ENCODE measurements at places on chromosomes 12 and 14.

DNA sequence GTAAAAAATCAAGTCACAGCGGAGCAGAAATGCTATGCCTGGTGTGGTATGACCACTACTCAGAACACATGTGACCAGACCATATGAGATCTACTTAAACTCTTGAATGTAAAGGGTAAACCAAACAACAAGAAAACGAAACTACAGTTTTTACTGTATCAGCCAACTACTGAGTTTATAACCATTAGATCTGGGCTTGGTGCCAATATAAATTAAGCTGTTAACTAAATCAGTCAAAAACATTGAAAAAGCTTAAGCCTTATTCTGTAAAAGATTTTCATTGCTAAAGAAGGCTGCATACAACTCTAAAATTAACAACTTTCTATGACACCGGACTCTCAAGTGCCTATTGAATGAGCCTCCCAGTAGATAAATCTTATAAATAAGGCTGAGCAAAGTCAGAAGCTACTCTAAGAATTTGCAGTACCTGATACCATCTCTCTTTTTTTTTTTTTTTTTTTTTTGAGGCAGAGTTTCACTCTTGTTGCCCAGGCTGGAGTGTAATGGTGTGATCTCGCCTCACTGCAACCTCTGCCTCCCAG, 35.4 kb downstream of the SPTLC2 start:
- DNase-seq = peak; percentile 45

DNA sequence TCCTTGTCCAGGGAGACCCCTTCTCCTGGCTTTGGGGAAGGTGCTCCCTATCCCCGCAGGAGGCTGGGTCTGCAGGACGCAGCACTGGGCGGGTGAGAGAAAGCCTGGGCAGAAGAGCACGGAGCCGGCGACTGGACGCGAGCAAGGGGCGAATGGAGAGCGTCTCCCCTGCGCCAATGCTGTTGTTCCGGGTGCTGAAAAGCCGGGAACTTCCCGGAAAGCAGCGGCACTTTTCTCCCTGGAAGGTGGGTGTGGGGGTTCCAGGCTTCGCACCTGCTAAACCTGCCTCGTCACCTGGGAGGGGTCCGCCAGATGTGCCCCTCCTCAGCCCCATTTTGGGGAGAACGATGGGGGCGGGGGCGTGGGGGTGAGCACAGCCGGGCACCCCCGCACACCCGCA, 417.1 kb upstream of the TMTC1 start:
- DNase-seq = no peak

DNA sequence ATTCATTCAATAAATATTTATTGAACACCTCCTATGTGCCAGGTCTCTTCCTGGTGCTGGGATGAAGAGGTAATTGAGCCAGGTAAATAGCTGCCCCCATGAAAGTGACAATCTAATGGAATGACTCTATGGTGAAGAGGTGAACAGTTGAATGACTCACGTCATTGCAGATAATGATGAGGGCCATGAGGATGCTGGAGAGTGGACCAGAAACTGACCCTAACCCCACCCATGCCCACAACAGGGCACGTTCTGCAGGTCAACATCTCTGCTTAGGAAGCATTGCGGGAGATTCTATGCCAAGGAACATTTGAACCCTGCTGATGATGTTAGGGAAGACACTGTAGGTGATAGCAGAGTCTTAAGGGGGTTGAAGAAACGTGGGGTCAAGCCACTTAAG, 788.9 kb upstream of the TBX3 start:
- no peak for DNase-seq

DNA sequence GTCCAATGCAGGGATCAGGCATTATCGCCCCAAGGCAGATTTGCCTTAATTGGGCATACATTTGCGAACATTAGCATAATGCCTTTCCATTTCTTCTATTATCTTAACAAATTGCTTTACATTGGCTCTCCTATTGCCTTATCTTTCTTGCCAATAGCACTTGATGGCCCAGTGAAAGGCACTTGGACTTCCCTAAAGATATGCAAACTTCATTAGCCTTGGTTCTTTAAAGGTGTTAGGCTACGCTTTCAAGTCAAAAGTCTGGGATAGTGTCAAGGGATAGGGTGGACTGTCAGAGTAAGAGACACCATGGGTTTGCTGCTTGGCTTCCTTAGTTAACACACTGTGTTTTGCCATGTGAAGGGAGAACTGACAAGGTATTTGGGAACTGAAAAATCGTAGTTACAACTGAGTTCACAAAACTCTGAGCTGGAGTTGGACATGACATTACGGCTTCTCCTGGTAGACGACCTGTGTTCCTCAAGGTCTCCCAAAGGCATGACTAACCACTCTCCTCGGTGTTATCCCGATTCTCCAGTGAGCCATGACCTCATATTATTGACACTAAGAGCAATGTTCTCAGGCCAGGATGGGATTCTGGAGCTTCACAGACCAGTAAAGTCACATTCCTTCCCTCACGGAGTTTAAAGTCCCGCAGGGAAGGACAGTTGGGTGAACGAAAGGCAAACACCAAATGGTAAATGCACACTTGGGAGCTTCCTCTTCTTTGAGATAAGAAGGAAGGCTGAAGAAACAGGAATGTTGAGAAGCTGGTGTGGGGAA, 65.2 kb downstream of the TBC1D30 start:
- DNase-seq = no peak

DNA sequence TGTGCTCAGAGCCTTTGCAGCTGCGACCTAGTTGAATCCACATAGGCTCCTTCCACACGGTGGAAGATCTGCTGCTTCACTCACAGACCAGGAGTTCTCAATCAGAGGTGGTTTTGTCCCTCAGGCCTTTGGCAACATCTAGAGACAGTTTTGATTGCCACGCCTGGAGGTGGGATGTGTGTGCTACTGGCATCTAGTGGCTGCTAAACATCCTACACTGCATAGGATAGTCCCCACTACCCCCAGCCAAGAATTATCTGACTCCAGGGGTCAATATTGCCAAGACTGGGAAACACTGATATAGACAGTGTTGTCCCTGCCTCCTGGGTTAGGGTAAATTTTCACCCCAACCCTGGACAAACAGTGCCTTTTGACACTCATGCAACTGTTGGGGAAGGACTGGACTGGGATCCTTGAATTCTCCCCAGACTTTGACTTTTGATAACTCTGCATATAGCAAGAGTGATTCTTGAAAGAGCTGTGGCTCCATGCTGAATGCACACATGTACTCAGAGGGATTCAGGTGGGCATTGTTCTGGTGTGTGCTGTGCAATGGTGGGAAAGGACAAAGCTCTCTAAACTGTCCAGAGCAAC, 39.8 kb downstream of the BAZ2A start:
- no peak for DNase-seq

DNA sequence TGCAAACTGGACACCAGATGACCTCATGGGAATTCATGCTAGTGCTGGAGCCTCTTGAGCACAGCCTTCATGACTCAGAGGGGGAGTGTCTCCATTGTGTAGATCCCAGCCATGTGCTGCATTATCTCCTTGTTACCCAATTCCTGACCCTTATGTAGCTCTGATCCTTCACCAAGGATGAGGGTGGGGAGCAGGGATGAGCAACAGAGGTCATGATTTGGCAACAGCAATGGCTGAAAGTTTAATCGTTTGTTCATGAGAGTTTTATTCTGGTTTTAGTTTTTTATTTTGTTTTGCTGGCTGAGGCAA, 9.5 kb upstream of the BDKRB1 start:
- DNase-seq = peak; percentile 90

DNA sequence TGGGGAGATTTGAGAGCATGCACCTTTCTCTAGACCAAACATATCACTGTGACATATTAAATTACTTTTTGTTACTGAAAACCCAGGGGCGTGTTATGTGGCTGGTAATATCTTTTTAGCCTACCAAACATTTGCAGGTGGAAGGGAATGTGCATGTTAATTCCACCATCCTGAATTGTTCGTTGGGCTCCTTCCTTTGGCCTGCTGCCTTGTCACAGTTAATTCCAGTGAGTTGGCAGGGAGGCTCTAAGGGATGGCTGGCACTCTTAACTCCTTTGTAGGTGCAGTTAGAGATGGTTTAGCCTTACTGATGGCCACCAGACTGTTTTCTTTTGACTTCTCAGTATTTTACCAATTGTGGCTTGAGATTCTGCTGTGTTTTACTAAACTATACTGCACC, 64.5 kb downstream of the DIP2B start:
- no peak for DNase-seq

DNA sequence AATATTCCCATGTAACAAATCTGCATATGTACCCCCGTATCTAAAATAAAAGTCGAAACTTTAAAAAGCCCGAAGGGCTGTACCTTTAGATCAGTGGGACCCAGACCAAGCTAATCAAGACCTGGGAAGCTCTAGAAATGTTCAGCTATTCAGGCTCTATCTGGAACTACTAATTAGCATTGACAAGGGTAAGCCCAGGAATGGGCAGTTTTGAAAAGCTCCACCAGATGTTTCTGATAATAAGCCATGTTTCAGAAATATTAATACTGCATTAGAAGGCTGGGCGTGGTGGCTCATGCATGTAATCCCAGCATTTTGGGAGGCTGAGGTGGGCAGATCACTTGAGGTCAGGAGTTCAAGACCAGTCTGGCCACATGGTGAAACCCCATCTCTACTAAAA, 20.4 kb upstream of the TMEM260 start:
- DNase-seq = no peak

GRCh38 chr12:112574896-112575558, 156.3 kb downstream of the PTPN11 start:
- DNase-seq = no peak

DNA sequence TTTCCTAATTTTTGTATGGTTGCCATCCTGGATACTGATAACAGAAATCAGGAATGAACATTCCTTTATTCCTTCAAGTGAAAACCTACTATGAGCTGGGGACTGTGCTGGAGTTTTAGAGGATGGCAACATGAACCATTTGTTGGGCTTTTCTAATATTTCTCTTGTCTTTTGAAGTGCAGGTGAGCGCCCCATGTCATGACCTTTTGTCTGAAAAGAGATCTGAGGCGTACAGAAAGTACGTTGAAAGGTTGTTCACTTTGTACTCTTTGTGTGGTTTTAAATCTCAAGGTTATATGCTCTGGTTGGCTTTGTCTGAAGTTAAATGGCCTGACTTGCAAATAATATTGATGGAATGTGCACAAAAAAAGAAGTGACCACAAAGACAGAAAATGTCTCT, 79.0 kb downstream of the GAS2L3 start:
- no peak for DNase-seq

DNA sequence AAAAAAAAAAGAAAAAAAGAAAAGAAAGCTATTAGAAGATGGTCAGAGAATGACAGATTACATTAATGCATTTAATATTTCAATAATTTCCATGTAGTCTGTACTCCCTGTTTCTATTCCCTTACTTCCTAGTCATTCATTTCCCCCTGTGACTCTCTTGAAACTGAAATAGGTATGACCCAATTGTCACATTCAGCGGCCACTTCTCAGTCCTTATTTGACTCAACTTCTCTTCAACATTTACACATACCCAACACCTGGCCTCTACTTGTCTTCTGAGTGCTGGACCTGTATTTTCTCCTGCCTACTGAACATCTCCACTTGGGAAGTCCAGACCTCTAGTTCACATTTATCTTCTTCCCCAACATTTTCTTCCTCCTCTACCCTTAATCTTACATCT, 7.2 kb downstream of the EEA1 start:
- DNase-seq = no peak

GRCh38 chr14:37595809-37596621, 586 bp downstream of the TTC6 start:
- DNase-seq = no peak

DNA sequence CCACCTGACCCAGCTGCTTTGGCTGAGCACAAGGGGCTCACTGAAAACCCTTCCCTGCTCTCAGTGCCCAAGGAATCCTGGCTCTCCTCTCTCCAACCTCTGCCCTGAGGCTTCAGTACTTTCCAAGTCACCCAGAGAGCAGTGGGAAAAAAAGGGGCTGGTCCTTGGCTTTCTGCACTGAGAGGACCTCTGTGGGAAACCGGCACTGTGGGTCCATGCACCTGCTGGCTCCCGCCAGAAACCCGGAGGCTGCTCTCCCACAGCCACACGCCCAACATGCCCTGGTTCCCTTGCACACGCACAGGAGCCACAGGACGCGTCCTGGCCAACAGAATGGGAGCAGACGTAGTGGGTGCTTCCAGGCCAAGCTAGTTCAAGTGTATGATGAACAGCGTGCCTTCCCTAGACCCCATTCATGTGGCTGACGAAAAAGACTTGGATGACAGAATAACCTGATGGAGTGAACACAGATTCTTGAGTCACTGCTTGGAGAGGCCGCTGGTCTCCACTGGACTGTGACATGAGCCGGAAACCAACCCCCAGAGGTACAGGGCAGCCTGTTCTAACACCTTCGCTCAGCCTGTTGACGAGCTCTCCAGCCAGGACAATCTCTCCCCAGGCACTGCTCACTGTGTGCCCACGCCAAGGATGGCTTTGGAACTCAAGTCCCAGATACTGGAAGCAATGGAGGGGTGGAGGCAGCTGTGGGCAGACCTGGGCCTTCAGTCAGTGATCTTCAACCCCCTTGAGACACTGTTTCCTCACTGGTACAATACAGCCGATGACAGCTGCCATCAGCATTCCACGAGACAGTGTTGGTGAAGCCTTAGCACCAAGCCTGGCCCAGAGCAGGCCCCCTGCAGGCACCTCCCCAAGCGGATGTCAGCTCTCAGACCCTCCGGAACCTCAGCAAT, 87.7 kb downstream of the ITPK1 start:
- no peak for DNase-seq

- no peak for DNase-seq
Observed at GRCh38 chr14:74437496-74438053, 11.6 kb upstream of the SYNDIG1L start.

DNA sequence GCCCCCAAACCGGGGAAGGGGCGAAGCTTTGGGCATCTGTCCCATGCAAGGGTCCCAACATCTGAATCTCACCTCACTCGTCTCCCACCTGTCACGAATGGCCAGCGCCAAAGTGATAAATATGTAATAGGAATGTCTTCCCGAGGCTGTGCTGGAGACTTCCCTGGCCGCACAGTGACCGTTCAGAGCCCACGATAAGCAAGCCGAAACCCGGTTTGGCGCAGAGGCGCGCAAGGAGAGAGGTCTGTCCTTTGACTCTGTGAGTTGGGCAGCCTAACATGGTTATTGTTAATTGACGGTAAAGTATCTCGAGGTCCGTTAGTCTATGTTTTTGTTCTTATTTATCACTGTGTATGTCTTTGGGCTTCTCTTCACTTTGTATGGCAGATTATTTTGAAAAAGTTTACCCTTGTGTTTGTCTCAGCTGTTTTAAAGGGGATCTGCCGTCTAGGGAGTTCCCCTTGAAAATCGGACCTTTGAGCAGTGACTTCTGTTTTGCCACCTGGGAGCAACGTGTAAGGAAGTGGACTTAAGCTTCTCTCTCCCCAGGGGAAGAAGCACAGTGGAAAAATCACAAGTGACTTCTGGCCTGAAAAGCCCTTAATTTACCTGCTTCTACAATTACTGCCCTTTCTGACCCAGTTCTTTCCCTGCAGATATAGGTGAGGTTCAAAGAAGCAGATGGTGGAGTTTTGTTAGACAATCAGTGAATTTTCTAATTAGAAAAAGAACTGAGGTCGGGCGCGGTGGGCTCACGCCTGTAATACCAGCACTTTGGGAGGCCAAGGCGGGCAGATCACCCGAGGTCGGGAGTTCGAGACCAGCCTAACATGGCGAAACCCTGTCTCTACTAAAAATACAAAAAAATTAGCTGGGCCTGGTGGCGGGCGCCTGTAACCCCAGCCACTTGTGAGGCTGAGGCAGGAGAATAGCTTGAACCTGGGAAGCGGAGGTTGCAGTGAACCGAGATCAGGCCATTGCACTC, 1.1 kb upstream of the TM9SF1 start:
- no peak for DNase-seq

- DNase-seq = no peak
Observed at GRCh38 chr12:27347779-27348178, 15.1 kb downstream of the BMAL2 start.

- DNase-seq = no peak
Observed at GRCh38 chr12:51622564-51622963, 31.5 kb downstream of the SCN8A start.
